ENCODE measurements at places on chromosomes 16 and 17.

DNA sequence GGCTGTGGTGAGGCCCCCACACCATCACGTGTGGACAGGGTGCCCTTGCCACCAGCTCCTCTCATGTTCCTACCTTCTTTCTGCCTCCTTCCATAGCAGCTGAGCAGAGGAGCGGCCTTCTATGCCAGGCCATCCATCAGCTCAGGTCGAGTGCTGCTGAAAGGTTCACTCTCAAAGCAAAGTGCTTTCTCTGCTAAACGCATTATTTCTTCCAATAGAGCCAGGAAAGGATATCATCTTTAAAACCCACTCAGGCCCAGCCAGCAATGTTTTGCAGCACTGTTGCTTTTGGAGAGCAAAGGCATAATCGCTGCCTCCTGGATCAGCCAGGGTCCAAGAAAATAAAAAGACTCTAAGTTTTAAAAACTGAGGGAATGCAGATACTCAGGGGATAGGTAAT lies 54.9 kb upstream of the GPRC5B start:
- no peak for DNase-seq

DNA sequence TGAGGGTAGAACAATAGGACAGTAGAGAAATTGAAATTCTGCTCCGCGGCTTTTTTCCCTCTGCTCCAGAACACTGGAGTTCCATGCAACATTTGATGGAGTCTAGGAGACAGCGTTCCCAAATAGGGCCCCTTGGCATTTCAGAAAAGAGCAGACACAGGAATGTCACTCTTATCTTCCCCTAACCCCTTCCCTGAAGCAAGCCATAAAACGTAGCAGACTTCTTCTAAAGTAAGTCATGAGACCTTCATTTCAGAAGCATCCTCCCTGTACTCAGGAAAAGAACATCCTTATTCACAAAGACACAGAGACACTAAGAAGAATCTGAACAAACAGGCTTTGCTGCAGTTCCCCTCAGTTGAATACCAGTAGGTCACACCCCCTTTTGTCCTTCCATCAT lies 296.1 kb upstream of the SOX9 start:
- DNase-seq, result no peak

DNA sequence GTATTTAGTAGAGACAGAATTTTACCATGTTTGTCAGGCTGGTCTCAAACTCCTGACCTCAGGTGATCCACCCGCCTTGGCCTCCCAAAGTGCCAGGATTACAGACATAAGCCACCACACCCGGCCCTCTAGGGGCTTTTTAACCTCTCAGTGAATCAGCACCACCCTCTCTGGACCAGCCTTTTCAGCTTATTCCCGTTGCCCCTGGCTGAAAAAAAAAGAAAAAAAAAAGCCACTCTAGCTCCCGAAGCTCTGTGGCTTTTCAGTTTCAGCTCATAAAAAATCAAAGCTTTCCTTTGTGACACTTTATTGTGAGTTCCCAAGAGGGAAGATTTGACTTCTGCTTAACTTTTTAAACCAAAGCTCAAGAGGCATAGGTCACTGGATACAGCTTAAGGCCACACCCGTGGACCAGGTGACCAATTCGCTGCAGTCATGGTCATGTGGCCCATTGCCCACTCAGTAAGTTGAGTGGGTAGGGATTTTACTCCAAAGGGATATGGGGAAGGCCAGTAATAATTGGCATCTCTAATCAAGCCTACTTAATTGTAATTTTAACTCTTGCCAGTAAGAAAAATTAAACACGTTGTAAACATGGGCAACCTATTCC lies 46.6 kb upstream of the MED13 start:
- no peak for DNase-seq

- DNase-seq, result no peak
These were observed 44.5 kb upstream of the TOX3 start for GRCh38 chr16:52591471-52591870.

DNA sequence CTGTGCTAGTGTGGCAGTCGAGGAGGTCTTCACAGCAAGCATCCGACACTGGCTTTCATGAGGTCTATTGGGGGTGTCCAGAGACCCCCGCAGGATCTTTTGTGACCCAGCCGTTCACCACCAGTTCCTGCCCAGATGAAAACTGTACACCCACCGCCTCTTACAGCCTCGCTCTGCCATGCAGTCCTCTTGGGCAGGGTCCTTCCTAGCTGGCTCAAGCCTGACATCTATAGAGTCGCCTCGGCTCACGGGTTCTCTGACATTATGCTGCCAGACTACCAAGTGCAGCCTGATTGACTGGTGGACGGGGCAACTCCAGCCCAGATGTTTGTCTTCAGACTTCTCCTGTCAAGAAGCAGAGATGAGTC lies 14.6 kb upstream of the CLEC10A start:
- DNase-seq, result no peak

- no peak for DNase-seq
These were observed 242.7 kb downstream of the GSG1L start for GRCh38 chr16:27820646-27821345.

- no peak for DNase-seq
These were observed 121.7 kb upstream of the SDK2 start for GRCh38 chr17:73765824-73766563.
